ENCODE measurements at places on chromosomes 13 and 19.

DNA sequence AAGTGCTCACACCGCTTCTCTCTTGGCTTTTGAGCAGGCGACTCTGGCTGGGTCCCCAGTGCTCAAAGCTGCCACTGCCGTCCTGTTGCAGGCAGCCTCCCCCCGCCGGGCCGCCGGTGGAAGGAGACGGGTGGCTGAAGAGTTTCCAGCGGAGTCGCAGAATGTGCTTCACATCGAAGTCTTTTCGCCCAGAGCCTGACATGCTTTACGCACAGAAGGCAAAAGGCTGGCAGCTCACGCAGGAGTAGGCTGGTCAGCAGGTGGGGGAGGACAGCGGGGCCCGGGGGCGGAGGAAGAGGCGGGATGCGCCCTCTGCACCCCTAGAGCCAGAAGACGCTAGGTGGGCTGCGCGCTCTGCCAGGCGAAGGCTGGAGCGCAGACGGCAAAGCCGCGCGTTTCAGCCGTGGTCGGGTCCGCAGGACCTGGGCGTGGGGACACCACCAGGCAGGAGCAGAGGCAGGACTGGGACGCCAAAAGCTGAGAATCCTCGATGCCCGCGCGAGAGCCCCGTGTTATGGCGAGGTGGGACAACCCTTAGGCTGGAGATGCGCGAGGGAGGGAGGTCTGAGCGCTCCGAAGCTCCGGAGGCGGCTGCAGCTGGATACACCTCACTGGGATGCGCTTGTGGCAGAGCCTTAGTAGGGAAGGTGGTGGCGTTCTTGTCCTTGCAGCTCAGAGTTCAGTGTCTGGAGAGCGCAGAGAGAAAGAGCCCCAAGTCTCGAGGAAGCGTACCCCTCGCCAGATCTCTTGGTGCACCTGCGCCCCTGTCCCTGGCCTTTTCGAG is at the start of gene ATXN8OS:
TSS of gene ATXN8OS (plus strand) at position 329 of the 784 bp plus-strand sequence.
- DNase-seq: no peak

DNA sequence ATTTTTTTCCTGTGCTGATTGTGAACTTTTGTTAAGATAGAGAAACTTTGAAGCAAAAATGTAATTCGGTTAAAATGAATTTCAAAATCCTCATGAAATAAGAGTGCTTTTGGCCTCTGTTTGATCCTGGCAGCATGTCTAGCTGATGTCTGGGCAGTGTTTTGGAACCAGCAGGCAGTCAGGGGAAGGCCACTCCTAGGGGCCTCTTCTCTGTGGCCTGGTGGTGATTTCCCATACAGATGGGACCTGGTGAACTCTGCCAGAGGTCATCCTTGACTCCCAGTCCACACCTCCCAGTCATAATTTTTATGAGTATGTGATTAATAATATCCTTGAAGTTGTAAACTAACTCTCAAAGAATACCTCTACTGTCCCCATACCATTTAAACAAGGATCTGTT is 226.6 kb downstream of the PCCA start:
- DNase-seq: no peak

- DNase-seq: peak; percentile 85
Observed at GRCh38 chr19:48398375-48399235, 5.1 kb downstream of the GRIN2D start.

DNA sequence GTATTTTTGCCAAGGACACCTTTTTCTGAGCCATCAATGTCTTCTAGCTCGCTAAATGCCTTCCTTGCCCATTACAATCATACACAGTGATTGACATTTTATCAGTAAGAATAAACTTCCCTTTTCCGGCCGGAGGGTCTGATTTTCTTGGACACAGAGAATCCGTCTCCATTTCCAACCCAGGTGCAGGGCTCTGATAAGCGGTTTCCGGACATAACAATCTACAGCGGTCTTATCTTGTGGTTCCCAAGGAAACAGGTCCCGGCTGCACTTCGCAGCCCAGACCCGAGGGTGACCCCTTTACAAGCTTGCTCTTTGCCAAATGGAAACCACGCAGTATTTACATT is 5.1 kb upstream of the ZNF77 start:
- no peak for DNase-seq

DNA sequence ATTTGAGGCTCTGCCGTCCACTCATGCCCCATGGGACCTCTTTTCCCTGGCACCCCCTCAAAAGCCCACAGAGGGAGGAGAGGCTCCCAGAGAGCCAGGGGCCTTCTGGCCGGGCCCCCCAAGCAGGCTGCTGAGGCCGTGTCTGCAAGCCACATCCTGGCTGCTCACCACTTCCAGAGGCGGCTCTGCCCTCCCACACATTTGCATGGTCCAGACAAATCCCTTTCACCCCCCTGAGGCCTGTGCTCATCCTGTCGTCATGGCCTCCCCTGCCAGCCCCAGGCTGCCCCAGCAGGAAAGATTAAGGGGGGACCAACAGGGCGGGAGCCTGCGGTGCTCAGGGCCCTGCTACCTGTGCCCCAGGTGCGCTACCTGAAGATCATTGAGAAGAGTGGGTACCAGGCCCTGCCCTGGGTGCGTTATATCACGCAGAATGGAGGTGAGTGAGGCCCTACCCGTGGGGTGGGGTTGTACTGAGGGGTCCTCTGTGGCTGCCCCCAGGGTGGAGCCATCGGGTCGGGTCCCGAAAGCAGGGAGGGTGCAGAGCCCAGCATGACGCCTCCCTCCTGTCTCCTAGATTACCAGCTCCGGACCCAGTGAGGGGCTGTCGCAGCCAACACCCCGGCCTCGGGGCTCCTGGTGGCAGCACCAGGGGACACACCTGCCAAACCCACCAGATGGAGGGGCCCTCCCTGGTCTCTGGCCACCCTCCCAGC is 36.3 kb downstream of the AP1M1 start:
- DNase-seq: no peak

DNA sequence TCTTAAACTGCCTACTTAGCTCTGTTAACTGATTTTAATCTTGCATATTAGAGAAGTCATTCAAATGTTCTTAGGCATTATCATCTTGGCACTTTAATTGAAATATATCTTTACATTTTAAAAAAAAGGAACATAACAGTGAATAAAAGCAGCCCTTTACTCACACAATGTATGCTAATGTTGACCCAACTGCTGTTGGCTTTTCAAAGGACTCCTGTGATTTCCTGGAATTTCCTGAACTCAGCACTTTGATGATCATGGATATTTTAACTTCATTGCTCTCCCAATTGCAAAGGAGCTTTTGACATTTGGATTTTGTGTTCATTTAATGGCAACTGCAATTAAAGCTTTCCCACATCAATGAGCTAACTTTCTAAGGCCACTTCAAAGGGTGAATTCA is 1230.3 kb downstream of the DIAPH3 start:
- DNase-seq: no peak

- no peak for DNase-seq
Observed at GRCh38 chr19:55623561-55623960, 805 bp downstream of the ZNF784 start.

DNA sequence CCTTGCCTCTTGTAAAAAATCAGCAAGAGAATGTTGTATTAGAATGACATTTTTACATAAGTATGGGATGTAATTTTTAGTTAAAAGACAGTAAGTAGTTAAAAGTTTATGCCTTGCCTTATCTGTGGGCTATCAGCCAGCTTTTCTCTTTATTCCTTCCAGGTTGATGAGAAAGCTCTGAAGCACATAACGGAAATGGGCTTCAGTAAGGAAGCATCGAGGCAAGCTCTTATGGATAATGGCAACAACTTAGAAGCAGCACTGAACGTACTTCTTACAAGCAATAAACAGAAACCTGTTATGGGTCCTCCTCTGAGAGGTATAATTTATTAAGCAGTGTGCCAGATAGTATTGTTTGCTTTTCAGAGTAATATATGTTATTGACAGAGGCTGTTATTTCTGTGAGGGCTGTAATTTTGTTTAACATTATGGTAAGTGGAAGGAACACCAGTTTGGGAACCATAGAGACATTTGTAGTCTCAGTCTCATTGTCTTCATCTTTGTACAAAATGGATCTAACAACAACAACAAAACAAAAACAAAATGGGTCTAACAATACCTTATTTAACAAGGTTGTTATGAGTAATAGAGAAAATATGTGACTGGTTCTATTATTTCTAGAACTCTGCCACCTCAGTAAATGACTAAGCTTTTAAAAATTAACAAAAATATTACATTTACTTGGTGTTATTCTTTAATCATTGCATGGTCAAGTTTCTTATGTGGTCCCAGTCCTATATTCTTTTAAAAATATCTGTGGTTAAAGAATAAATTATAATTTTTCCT is 112.8 kb downstream of the TDRD3 start:
- DNase-seq: no peak

DNA sequence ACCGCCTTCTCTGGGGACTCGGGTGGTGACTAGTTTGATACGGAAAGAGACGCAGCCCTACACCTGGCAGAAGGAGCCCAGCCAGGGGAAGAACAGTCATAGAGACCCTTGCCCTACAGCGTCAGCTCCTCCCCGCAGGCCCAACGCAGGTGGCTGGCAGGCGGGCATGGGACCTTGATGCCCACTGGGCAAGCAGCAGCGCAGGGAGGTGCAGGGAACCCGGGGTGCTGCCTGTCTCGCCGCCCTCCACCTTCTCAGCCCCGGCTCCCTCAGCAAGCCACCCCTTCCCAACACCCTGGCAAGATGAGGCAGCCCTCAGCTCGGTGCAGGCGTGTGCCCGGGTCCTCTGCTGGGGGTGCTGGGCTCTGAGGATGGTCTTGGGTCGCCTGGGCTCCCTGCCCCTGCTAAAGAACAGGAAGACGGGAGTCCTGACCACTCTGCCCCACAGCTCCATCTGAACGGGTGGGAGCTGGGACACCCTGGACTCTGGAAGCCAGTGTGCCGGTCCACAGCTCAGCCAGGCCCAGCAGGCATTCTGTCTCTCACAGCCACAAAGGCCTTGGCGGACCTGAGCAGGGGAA is 9.0 kb downstream of the MIER2 start:
- no peak for DNase-seq

DNA sequence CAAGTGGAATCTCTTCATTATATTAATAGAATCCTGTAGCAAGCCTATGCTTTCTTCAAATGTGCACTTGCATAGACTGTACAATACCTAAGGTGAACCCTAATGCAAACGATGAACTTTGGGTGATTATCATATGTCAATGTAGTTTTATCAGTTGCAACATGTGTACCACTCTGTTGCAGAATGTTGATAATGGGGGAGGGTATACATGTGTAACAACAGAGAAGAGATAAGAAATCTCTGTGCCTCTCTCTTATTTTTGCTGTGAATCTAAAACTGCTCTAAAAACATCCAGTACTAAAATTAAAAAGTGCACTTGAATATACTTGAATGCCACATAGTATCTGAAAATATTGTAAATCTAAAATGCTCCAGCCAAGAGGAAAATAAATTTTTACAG is 820.8 kb upstream of the MIR17HG start:
- no peak for DNase-seq

DNA sequence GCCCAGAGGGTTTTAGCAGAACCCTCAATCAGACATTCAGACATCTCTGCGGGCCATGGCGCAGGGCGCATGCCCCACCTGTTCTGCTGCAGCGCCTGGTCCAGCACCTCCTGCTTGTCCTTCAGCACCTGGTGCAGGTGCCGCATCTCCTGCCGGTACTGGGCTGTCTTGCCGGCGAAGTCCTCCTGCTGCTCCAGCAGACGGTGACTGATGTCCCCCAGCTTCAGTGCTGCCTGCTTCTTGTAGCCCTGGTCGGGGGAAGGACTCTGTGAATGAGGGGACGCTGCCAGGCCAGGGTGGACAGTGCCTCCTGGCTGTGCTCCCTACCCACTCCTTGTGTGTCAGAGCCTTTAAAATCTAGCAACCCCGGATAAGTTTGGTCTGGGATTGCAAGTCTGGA is 12.2 kb upstream of the SLC7A9 start:
- DNase-seq: no peak

GRCh38 chr13:41554626-41555386 is 97.5 kb downstream of the RGCC start:
- peak; percentile 31 for DNase-seq

- no peak for DNase-seq
Observed at GRCh38 chr13:42246541-42246940, 25.4 kb upstream of the AKAP11 start.

DNA sequence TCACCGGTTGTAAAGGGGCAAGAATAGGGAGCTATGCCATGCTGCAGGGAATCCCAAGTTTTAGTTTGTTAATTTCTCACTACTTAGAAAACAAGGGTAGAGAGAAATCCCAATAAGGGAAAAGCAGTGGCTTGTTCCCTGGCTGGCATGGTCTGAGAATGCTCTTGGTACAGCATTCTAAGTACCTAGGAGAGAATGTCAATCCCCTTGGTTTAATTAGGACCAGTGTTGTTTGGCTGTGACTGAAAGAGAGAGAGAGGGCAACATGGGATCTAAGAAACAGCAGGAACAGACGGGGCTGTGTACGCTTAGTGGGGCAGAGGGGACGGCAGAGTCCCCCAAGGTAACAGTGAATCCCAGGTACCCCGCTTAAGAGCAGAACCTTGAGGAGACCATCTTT is 228.8 kb downstream of the PCDH9 start:
- DNase-seq: no peak
